Stimulated activated CD8-positive, alpha-beta memory T cell treated with anti-CD3 and anti-CD28 coated beads, Interleukin-4, amount 100 ng/mL, for 24 hours (primary cell): ENCODE measurements at places on chromosomes 7 and 10.

- DNase-seq: no peak
These were observed 407.4 kb downstream of the KCNMA1 start for GRCh38 chr10:77230194-77230593.

DNA sequence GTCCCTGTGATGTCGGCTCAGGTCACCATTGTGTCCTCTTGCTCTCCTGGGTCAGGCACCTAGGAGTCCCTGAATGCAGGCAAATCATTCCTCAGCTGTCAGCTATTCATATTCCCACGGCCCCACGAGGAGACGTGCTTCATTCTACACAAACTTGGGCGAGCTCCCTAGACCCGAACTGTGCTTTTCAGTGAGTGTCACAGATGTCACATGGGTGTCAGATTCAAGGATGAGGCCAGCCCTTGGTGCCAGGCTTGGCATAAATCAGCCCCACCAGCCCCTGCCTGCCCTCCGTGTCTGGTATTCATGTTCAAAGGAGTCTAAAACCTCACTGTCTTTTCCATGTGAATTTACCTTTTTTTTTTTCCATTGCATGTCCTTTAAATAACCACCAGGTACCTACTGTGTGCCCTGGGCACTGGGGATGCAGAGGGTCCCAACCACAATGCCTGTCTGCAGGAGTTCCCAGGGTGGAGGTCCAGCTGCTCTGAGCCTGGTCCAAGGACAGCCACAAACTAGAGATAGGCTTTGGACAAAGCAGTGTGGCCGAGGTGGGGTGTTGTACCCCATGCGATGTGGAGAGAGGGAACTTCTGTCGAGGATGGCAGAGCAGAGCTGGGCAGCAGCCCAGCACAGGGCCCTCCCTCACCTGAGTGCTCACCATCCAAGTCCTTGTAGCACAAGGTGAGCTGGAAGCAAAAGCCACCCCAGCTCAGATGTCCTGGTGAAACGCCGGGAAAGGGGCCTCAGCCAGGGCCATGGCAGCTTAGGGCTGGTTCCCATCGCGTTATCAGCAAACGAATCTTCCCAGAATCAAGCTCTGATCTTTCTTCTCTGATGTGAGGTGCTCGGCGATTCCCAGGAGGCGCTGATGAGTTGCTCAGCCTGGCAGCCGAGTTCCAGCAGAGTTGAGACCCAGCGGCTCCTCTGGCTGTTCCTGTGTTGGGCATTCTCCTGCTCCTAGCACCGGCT is 611.9 kb downstream of the PTPRN2 start:
- DNase-seq: no peak

- no peak for DNase-seq
These were observed 13.5 kb upstream of the ADAM22 start for GRCh38 chr7:87920578-87920977.

DNA sequence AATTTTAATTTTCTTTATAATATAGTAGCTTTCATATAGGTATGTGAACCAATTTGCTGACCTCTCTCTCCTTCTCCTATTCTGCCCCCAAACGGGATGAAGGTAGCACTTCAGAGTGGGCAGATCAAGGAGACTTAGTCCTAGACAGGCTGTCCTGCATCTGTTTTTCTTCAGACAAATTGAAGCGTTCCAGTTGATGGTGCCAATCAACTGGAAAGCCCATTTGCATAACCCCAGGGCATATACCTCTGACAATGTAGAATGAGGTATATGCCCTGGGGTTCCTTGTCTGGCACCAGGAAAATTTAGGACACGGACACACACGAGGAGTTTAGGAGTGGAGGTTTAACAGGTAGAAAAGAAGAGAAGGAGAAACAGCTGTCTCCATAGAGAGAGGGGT is 502.9 kb downstream of the HTR7 start:
- DNase-seq: no peak

- DNase-seq: no peak
These were observed 50.4 kb downstream of the CFAP46 start for GRCh38 chr10:132892004-132892403.

- no peak for DNase-seq
These were observed 535.8 kb downstream of the PTPRN2 start for GRCh38 chr7:158051776-158052175.

DNA sequence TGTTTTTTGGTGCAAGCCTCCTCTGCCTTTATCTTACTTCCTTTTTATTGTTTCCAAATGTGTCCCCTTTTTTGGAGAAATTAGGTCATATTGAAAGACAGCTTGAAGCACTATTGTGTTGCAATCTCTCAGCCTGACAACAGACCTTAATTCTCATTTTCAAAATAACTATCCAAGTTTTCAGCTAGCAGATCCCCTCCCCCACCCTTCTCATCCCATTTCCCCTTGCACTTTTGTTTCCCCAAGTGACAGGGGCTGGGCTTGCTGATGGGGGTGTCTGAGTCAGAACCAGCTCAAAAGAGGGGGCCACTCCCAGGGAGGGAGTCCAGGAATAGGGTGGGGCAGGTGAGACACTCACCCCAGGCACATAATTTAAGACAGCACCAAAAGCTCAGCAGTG is 75.3 kb downstream of the MKI67 start:
- DNase-seq: no peak

DNA sequence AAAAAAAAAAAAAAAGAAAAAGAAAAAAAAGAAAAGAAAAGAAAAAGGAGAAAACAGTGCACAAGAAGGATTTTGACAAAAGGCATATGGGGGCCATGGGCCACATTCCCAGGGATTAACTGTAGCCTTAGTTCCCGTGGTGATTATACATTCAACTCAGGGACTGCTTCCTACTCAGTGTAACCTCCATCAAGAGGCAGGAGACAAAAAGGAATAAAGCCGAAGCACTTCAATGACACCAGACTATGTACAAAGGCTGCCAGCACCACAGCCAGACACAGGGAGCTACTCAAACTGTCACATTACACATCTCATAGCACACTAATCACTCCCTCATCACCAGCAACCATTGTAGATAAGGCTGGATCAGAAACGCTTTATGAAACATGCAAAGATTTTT is 5.1 kb upstream of the PMPCB start:
- DNase-seq: no peak

DNA sequence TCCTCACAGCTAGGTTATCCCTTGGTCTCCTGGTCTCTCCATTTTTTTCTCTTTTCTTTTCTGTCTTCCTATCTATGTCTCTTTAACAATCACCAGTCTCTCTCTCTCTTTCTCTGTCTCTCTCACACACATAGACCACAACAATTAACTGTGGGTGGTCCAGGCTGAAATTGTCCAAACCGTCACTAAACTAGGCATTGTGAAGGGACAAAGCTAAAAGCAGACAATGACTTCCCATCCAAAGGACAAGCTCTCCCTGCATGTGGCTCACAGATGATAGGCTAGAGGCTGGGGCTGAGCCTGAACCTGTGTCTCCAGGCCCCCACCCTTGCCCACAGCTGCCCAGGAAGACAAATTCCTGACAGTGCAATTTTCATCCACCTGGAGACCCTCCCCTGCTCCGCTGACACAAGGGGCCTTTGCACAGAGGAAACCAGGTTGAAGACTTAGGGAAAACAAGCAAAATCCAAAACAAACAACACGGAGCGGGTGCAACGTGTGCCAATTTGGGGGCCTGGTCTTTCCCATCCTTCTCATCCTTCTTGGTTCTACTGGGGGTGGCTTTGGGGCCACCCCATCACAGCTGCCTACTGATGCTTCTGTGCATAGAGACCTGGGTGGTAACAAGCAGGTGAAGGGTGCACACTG is 755.4 kb downstream of the GRID1 start:
- DNase-seq: no peak

GRCh38 chr10:97169063-97169462 is 16.7 kb downstream of the SLIT1 start:
- DNase-seq: no peak

GRCh38 chr7:131159961-131160361 is 167.7 kb upstream of the MKLN1 start:
- no peak for DNase-seq

DNA sequence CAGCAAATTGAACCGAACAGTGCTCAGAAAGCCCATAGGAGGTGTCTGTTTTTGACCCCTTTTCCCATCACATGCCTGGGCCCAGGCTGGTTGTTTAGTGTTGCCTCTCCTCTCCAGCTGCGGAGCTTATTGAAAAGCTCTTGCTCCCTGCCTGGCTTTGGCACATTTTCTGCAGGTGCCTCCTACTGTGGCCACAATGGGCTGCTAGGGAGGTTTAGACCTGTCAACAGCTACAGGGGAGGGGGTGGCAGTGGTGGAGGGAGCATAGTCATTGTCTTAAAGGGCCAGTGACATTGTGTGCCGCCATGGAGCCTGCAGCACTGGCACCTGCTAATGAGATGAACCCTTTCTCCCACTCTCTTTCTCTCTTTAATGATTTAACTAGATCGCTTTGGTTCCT is 13.2 kb upstream of the ENO4 start:
- DNase-seq: no peak

- no peak for DNase-seq
These were observed 127.5 kb downstream of the PARD3 start for GRCh38 chr10:34687434-34688210.

GRCh38 chr10:114026189-114027040 is 17.3 kb upstream of the ADRB1 start:
- DNase-seq: no peak

- no peak for DNase-seq
These were observed 74.4 kb upstream of the TCF7L2 start for GRCh38 chr10:112875476-112876267.

GRCh38 chr10:23395017-23395416 is 43.9 kb upstream of the OTUD1 start:
- DNase-seq: no peak

DNA sequence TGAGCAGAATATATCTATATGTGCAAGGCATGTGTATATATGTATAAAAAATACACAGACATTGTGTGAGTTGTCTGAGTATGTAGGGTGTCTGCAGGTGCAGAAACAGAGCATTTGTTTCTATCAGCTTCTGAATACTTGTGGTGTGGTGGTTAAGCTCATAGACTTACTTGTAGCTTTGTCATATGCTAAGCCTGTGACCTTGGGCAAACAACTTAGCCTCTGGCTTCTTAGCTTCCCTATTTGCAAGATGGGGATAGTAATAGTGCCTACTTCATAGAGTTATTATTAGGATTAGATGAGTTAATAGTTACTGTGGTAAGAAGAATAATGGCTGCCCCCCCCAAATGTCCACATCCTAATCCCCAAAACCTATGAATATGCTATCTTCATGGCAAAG is 28.2 kb upstream of the PAX2 start:
- no peak for DNase-seq

DNA sequence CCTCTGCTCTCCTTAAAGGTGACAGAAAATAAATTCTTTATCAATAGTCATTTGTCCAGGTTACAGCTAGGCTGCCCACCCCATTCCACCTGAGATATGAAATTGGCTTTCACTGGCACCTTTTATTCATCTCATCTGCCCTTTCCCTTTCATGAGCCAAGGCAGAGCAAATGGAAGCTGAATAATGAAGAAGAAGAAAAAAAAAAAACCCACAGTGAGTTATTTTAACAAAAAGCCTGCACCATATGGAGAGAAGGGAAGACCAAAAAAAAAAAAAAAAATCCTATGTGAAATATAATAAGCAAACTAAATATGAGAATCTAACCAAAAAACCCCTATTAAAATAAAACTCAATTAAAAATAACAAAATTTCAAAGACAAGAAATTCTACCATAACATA is 59.2 kb downstream of the CHCHD3 start:
- no peak for DNase-seq

DNA sequence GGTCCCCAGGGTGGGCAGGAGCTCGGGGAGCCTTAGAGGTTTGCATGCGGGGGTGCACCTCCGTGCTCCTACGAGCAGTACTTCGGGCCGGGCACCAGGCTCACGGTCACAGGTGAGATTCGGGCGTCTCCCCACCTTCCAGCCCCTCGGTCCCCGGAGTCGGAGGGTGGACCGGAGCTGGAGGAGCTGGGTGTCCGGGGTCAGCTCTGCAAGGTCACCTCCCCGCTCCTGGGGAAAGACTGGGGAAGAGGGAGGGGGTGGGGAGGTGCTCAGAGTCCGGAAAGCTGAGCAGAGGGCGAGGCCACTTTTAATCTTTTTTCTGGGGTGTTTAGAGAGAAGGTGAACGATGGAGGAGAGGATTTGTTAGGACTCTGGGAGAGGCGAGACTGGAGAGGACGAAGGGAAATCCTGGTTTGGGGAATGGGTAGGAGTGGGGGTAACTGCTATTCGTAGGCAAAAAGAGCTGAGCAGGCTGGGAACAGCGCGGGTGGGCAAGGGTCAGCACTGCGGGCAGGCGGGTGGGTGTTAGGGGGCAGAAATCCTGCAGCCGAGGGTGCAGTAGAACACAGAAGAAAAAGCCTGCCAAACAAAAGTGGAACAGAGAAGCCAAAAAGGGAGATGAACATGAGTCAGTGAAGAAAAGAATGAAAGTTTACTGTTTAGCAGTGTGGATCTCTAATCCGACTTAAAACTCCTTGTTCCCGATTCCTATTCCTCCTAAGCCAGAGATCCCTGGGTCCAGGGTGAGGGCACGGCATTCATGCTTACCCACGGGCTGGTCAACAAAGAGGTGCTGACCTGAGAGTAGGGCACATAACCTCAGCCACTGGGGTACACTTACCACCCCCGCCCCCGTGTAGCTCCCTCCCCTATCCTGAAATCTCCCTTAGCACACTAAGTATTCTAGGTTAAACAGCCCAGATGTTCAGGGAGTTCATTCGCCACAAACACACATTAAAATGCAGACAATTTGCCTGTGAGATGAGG is 26.9 kb downstream of the PRSS2 start:
- no peak for DNase-seq

GRCh38 chr7:105257338-105257737 is 131.4 kb downstream of the SRPK2 start:
- no peak for DNase-seq

DNA sequence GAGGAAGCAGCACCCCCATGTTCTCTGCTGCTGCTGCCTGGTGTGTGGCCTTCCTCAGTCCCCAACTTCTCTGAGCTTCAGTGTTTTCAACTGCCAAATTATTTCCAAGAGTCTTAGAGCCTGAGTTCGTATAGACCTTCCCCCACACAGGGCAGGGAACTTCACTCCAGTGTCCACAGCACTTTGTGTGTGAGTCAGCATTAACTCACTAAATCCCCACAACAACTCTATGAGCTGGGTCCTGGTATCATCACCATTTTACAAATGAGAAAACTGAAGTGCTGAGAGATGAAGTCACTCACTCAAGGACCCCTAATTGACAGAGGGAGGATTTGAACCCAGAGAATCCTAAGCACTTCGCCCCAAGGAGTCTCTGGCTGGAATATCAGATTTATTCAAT is 48.3 kb downstream of the ADCYAP1R1 start:
- no peak for DNase-seq

- no peak for DNase-seq
These were observed 739.9 kb downstream of the REEP3 start for GRCh38 chr10:64261092-64261491.

- no peak for DNase-seq
These were observed 152.8 kb downstream of the FOXP2 start for GRCh38 chr7:114567416-114567815.

- DNase-seq: no peak
These were observed 73.6 kb downstream of the OTUD1 start for GRCh38 chr10:23512355-23513058.
